ENCODE measurements at places on chromosomes 3 and 15.

DNA sequence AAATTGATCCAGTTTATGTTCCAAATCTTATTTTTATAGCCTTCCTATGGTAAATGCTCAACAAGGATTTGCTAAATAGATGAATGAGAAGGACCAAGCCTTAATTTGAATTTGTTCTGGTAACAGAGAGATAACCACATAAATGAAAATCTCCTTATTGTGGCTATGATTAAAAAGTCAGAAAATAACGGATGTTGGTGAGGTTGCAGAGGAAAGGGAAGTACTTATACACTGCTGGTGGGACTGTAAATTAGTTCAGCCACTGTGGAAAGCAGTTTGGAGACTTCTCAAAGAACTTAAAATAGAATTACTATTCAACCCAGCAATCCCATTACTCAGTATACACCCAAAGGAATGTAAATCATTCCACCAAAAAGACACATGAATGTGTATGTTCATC is 26.2 kb downstream of the AAGAB start:
- DNase-seq = no peak

DNA sequence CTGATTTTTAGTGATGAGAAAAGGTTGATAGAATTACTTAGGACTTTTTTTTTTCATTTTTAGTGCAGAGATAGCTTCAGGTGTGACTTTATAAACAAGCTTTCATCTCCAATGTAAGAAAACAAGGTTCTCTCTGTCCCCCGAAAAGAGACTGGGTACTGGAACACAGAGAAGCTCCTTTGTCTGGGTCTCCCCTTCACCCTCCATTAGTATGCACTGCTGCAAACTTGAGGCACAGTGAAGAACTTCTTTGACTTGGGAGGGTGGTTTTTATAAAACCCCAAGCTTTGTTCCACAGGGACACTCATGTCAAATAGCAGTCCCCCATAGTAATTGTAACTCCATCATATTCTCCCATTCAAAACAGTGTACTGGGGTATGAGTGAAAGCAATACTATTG is 93.5 kb upstream of the SOX2 start:
- DNase-seq = no peak

GRCh38 chr15:70562906-70563305 is 200.5 kb downstream of the UACA start:
- DNase-seq = no peak

DNA sequence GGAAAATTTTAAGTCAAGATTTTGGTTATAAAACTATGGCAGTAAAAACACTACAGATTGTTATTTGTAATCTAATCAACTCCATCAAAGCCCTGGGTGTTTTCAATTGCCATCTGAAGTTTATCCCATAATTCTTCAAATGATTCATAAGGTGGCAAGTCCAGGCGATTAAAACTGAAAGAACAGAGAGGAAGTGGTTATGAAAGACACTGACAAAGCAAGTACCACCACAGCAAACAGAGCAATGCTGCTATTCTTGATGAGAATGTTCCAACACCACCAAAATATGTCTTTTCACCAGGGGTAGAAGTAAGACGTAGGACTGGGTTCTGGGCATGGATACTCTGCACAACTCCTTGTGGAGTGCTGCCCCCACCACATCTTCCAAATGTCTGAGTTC is 86.9 kb upstream of the PRTG start:
- no peak for DNase-seq

- DNase-seq = no peak
These were observed 35.5 kb upstream of the MAN2C1 start for GRCh38 chr15:75403892-75404291.

DNA sequence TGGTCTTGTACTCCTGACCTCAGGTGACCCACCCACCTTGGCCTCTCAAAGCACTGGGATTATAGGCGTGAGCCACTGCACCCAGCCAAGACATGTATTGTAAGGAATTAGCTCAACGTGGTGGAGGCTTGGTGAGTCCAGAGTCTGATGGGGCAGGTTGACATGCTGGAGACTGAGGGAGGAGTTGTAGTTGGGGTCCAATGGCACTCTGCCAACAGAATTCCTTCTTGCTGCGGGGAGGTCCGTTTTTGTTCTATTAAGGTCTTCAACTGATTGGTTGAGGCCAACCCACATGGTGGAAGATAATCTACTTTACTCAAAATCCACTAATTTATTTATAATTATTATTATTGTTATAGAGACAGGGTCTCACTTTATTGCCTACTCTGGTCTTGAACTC is 30.1 kb downstream of the PLA2G4D start:
- DNase-seq = no peak
